ENCODE measurements at places on chromosomes 1 and 21.

DNA sequence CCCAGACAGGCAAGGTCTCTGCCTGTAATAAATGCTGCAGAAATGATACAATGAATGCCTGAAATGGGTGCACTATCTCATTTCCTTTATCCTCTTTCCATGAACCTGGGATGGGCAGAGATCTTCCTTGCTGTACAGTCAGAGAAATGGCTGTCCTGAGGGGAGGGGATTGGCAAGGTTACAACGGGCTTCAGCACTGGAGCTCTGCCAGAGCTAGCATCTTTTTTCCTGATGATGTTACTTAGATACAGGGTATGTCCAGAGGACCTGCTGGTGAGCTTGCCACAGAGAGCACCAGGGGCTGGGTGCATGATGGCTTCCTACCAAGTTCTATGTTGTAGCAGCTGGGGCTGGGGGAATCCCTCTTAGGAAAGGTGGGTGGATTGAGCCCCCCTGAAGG is 115.1 kb downstream of the PLXNA2 start:
- DNase-seq, result no peak

DNA sequence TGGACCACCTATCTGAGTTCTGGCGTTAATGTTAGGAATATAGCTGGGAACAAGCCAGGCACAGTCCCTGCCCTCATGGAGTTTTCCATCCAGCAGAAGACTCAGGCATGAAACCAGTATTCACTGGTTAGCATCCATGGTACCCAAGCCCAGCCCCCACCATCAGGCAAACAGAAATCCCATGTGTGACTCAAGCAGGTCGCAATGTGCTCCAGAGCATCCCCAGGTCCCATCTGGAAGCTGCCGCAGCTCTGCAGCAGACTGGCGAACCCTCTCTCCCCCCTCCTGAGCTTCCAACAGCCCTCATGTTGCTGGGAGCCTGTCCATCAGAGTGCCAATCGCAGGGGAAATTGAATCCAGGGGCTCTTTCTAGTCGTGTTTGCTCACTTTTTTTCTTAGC is 174.2 kb downstream of the RRAGC start:
- DNase-seq, result no peak

GRCh38 chr1:204196068-204196795 is at the start of gene KISS1:
Gene KISS1, minus strand, starts transcription at chr1:204196491. Its CDS starts 3,615 bp downstream, at chr1:204192876.
- no peak for DNase-seq

- DNase-seq, result no peak
These were observed 9.5 kb downstream of the JAK1 start for GRCh38 chr1:64956733-64957441.

DNA sequence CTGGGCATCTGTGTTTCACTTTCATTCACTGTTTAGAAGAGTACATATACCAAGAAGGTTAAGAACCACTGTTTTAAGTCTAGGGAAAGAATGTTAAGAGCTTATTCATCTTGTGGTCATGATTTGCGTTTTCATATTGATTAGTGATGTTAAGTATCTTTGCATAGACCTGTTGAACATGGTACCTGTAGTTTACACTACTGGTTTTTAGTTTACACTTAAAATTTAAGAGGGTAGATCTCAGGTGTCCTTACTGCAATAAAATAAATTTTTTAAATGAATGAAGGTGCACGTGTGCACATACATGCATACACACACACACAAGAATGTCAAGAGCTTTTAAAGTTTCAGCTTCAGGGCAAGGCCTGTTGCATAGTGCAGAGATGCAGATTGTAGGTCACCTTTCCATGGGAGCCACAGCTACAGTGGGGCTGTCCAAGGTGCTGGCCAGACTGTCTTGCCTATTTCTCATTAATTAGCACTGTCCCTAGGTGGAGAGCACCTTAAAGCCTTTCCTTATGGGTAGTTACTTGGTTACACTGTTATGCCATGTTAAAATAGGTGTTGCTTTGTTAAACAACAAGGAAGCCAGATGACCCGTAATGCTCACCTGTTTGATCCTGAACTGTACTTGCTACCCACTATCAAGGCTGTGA is 543.0 kb upstream of the DAB1 start:
- DNase-seq, result no peak

GRCh38 chr1:205013683-205014367 is 29.2 kb upstream of the CNTN2 start:
- DNase-seq, result no peak

- no peak for DNase-seq
These were observed 112.9 kb upstream of the IPO9 start for GRCh38 chr1:201715801-201716741.

- no peak for DNase-seq
These were observed 41.4 kb downstream of the TRIM62 start for GRCh38 chr1:33140153-33141149.

- DNase-seq, result peak; percentile 26
These were observed 25.4 kb downstream of the TEX35 start for GRCh38 chr1:178538192-178538916.

DNA sequence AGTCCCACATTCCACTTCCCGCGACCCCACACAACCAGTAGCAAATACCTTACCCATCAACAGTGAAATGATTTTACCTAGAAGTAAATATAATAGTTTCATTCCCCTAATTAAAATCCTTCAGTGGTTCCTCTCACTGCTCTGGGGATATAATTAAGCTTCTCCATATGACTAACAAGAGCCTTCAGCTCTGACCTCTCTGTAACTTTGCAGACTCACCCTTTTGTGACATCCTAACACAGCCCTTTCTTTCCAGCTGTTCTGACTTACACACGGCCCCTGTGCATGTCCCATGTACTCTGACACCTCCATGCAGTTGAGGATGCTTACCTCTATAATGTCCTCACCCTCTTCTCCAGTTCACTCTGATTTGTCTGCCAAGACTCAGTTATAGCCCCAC is 137.3 kb upstream of the SPAG17 start:
- no peak for DNase-seq

GRCh38 chr1:6594977-6595740 is 7.5 kb downstream of the KLHL21 start:
- DNase-seq, result no peak

DNA sequence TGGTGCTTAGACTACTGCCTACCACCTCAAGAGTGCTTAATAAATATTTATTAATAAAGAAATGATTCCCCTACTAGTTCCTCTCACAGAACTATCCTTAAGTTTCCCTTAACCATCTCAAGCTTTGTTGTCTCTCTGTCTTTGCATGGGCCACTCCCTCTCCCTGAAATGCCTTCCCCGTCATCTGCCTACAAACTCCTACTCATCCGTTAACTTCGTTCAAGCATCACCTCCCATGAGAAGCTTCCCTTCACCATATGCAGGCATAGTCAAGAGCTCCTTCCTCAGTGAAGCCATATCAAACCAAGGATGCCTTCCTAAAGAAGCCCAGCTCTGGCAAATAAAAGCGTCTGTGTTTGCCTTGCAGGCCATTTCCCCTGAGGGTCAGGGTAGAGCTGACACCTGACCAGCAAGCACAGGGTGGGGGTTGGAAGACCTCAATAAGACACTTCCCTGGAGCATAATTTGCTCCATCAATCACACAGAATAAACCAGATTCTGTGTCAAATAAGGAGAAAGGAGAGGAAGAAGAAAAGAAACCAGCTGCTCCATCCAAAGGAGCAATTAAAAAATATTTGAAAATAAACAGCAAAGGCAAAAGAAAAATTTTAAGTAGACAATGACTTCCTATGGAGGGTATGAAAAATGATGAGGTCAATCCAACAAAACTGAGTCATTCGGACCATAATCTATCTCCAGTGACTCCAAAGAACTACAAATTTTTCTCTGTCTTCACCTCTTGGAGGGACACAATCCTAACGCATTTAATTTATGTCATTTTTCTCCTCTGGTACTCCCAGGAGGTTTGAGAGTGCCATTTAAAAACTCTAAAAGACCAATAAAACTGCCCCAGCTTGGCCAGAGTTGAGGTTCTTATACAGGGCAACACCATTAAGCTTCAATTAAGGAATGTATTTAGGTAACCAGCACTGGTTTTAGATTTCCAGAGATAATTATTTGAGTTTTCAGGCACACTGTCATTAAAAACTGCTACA is 303.6 kb downstream of the KCNH1 start:
- no peak for DNase-seq

GRCh38 chr1:171707583-171707982 is 34.3 kb downstream of the VAMP4 start:
- DNase-seq, result no peak

DNA sequence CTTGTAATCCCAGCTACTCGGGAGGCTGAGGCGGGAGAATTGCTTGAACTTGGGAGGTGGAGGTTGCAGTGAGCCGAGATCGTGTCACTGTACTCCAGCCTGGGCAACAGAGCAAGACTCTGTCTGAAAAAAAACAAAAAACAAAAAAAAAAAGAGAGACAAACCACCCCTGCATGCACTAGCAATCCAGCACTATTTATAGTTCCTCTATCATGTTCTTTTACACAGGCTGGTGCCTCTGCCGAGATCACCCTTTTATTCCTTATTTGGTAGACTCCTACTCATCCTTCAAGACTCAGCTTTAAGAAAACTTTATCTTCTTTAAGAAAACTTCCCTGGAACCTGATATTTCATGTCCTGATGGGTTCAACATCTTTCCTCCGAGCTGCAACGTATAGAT is 10.8 kb downstream of the FMO5 start:
- no peak for DNase-seq

GRCh38 chr1:34833711-34834110 is 25.8 kb downstream of the SMIM12 start:
- no peak for DNase-seq

- no peak for DNase-seq
These were observed 6.2 kb downstream of the FAM131C start for GRCh38 chr1:16067127-16067768.

DNA sequence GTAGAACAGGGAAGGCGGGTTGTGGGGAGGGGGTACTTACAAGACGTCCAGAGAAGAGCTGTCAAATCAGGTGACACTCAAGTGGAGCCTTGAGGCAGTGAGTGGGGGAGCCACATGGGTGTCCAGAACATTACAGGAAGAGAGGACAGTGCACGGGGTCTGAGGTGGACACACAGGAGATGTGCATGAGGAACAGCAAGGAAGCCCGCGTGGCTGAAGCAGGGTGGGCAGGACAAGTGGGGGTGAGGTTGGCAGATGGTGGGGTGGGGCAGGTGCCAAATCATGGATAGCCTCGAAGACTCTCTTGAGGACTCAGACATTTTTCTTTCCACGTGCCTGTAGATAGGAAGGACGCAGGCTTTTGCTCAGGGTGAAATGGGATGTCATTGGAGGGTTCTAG is 921 bp downstream of the SMPDL3B start:
- DNase-seq, result no peak

DNA sequence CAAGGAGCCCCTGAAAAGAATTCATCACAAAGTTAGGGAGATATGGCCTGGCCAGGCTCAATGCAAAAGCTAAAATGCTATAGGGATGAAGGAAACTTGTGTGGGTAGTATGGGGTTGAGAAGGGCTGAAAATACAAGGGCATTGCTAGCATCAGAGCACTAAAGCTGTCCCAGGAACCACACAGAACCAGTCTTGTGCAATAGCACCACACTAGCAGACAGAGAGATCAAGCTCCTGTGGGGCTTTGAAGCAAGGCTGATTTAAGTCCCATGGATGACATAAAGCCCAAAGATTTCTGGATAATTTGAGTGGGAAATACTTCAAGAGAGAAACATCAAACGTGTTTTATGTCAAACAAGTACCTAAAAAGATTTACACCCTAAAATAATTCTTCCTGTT is 97.1 kb downstream of the VAV3 start:
- no peak for DNase-seq

DNA sequence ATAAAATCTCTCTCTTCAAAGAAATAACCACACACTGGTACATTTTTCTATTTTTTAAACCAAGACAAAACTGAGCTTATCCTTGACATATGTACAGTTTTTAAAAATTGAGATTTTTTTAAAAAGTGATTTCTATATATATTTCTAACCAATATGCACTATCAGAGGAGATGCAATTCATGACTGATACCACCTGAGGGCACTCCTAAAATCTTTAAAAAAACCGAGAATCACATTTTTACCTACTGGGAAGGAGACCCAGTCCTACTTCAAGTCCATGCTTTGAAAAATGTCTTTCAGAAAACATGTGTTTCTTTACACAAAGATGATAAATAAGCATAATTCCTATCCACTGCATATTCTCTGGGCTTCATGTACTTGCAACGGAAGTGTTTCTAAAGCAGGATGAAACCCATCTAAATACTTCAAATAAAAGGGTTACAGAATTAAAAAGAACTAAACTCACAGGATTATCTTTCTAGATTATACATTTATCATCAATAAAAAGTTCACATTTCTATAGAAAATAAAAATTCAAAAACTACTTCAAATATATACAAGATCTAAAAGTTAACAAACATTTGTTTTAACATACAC is 98.6 kb downstream of the ENAH start:
- DNase-seq, result no peak

- DNase-seq, result no peak
These were observed 8.0 kb upstream of the SIM2 start for GRCh38 chr21:36690628-36691554.

DNA sequence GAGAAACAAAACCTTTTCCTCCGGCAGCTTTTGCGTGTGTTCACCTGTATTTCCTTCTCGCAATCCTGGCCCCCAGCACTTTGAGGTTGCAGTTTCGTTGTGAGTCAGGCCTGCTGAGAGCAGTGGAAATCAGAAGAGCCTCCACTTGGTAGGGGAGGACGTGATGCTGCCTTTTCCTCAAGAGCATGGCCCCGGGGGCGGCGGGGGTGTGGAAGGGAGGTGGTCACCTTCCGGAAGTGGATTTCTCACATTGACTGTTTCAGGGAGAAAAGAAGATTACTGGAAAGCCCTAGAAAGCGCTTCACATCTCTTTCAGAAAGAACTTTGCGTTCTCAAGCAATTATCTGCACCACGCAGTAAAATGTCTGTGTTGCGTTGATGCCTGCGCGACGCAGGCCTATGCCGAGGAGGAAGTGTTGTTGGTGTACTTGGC is 12.2 kb upstream of the IL10 start:
- DNase-seq, result peak; percentile 91

DNA sequence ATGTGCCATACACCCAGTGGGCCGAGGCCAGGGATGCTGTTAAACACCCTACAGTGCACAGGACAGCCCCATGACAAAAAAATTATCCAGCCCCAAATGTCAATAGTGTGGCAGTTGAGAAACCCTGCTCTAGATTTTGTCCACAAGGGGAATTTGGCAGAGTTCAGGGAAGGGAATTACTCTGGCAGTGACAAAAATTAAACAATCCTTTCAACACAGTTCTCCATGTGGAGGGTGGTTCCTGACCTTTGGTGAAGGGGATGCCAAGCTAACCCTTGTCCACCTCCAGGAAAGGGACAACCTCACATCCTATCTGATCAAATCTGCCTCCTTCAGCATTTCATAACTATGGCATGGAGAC is 28.4 kb upstream of the CD84 start:
- no peak for DNase-seq

DNA sequence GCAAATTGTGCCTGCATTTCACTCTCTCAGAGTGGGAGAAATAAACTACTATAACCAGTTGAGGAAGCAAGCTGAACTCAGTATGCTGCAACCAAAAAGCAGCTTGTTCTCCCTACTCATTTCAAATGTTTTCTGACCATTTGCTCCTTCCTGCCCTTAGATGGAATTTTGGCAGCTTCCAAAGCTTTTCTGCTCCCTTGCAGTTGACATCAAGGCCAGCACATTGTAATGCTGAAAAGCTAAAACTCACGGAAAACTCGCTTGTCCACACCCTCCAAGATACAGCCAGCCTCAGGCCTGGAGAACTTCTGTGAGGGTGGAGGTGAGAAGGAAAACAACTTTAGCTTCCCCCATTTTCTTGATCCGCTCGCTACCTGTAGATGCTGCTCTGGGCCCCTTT is 5.0 kb upstream of the CHML start:
- no peak for DNase-seq

GRCh38 chr1:182376936-182377574 is 14.5 kb downstream of the GLUL start:
- DNase-seq, result no peak

- DNase-seq, result no peak
These were observed 153.4 kb downstream of the ZC3H11B start for GRCh38 chr1:219459351-219460080.

All from activated CD8-positive, alpha-beta memory T cell treated with anti-CD3 and anti-CD28 coated beads for 24 hours (primary cell).